ENCODE measurements at places on chromosomes 16 and 17.

- DNase-seq = peak; percentile 8
These were observed 5.4 kb downstream of the THRA start for GRCh38 chr17:40068129-40068581.

DNA sequence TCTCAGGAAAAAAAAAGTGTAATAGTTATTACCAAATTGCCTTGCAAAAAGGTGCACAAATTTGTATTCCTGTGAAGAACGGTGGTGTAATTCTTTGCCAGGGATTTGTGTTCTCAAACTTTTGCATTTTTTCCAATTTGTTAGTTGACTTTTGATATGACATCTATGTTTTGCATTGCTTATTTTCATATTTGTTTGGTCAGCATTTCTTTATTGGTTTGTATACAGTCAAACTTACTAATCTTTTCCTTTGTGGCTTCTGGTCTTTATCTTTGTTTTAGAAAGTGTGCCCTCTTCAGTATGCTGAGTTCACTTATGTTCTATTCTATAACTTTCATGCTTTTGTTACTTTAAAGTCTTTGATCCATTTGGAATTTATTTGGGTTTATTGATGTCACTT is 226.2 kb upstream of the ZFHX3 start:
- no peak for DNase-seq

DNA sequence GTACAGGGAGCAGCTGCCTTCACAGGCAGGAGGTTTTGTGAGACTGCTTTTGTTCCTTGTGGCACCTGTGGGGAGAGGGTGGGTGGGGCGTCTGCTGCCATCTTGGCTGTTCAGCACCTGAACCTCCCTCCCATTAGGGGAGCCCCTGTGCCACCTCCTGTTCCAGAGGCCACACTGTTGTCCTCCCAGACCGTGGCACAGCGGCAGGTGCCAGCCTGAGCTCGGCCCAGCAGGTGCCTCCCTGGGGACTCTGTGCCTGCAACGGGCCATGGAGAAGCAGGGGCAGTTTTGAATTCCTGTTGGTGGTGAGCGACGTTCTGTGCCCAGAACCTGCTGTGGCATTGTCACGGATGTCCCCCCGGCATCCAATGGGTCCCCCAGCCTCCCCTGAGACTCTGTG is 9.9 kb downstream of the LGALS3BP start:
- no peak for DNase-seq

DNA sequence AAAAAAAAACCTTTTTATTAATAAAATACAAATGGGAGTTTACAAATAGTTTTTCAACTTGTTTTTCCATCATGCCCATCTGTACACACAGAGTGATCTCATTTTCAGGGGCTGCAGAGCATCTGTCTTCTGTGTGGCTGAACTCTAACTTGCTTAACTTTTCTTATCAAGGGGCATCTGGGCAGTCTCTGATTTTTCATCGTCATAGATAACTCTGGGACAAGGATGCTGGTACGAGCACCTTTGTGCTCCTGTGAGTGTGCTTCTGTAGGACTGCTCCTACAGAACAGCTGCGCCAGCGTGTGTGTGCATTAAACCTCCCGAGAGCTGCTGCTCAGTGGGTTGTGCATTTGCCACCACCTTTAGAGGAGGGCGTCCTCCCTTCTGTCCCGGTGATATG is 34.6 kb upstream of the TAC4 start:
- DNase-seq = no peak

DNA sequence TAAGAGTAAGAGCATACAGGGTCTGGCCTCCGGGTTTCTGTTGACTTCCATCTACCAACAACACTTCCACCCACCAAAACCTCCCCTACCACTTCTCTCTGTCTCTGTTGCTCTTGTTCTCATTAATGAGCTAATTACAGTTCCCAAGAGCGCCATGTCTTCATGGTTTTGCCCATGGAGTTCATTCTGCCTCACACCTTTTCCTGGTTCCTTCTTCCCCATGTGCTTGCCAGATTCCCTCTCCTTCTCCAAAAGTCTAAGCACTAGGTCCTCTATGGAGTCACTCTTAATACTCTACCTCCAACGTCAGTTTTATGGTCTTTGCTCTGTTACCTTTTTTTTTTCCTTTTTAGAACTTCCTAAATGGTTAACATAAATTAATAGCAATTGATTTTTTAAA is 92.8 kb downstream of the MYO1D start:
- no peak for DNase-seq

GRCh38 chr16:30184891-30185682 is 1.7 kb downstream of the CORO1A start:
- no peak for DNase-seq

DNA sequence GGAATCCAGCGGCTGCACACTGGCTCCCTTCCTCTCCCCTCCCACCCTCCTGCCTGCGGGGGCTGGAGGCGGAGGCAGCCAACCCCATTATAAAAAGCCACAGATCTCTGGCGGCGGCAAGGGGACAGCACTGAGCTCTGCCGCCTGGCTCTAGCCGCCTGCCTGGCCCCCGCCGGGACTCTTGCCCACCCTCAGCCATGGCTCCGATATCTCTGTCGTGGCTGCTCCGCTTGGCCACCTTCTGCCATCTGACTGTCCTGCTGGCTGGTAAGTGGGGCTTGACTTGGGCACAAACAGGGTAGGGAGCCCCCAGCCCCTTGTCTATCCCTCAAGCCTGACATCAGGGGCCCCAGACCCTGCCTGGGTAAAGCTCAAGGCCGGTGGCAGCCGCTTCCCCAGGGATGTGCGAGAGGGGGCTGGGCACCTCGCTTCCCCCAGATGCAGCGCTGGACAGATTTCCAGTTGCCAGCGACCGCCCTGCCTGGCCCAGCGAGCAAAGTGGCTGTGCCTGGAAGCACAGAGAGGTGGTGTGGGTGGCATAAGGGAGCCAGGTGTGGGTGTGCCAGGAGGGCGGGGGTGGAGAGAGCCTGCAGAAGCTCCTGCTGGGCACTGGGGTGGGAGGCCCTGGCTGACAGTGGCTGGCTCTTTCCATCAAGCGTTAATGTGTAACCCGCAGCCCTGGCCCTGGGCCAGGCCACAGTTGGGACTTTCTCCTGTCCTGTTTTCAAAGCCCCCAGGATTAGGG is at the start of gene CX3CL1:
Gene CX3CL1 (plus strand): TSS at position 119 of the 745 bp plus-strand sequence. CDS start 79 bp downstream, at position 198.
- DNase-seq = no peak

DNA sequence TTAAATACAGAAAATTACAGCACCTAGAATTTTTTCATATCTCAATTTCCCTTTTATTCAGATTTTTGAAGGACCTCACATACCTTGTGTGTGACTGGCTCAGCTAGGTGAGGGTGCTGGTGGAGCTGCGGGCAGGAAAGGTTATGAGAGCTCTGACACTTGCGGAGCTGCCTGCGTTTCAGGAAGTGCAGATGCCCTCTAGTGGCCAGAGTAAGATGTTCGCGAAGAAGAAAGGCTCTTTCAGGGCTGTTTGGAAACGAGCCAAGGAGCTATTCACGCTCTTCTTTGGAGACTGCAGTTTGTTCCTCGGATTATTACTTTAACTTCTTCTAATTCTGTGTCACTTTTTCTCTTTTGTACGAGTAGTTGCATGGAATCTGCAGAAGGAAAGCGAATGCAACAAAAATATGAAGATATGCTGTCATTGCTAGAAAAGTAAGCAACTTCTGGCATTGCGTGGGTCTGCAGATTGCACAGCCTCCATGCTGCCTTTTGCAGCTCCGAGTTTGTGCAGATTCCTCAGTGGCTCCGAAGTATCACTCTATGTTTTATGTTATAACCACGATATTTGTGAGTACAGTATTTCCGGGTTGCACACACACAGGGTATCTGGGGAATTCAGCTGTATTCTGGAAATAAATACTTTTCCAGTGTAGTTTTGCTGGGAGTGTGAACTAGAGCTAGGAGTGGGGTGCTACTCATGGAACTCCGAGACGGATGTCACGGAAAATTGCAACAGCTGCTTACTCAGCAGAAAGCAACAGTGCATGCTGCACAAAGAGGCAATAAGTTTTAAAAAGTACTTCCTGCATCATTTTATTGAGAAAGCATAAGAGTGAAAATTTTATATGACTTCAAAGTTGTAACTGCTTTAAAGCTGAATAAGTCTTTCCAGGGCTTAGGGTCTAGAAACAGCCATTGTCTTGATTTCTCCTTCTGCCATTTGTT is 46.3 kb downstream of the DNAH9 start:
- peak; percentile 43 for DNase-seq
